ENCODE measurements at places on chromosomes 3 and 15.
A peak's percentile ranks its signal among the peaks of the same experiment; 100 is the strongest.

DNA sequence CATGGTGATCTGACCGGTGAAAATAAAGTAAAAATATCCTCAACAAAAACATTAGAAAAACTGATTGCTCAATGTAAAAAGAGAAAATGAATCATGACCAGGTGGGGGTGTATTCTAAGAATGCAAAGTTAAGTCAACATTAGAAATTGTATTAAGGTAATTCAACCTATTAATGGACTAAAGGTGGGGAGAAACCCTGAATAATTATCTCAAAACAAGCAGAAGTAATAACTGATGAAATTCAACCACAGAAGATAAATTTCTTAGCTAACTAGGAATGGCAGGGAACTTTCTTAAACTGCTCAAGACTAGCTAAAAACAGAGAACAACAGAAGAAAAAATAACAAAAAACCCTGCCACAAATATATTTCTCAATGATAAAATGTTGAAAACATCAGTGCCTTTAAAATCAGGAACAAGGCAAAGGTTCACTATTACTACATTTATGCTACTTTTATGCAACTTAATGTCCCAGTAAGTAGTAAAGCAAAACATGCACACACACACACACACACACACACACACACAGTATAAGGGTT is 204.4 kb upstream of the THBS1 start:
- DNase-seq: no peak

GRCh38 chr3:9901967-9902366 is 681 bp upstream of the IL17RE start:
- no peak for DNase-seq

DNA sequence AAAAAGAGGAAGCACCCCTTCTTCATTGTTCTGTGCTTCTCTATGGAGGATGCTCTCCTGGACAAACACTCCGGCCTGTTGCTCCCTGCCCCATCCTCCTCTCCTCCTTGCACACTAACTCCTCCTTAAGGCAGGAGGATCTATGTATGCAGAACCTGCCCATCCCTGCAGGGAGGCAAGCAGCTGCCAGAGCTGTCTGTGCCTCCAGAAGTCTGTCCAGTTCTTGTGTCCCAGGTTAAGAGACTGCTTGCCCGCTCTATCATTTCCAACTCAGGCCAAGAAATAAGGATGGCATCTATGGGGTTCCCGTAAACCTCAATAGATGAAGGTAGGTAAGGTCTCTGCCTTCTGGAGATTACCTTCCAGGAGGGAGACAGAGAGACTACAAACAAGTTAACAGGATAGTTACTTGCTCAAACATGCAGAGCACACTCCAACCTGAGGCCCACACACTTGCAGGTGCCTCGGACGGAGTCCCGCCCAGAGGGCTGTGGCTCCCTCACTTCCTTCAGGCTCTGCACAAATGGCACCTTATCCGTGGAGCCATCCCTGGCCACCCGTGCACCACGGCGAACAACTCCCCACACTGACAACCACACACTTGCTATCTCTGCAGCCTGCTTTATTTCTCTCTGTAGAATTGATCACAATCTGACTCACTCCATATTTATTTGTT is 6.9 kb downstream of the XXYLT1 start:
- DNase-seq: no peak

GRCh38 chr3:105944276-105944675 is 75.5 kb upstream of the CBLB start:
- no peak for DNase-seq

DNA sequence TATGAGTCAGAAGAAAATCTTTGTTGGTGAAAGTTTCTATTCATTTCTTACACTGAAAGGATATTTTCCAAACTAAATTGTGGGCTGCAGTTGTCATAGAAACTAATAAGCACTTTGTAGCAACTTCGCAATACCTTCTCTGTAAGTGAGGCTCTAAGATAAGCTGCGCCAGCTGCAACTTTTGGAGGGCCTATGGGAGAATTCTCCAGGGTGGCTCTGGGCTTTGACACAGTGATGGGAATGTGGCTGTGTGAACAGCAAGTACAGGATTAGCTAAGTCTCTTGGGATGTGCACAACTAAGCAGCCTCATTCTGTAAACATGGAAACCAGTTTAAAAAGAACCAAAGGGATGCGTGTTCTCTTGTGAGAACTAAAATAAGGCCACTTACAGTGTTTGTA is 124.6 kb upstream of the SGO1 start:
- peak; percentile 71 for DNase-seq

- DNase-seq: no peak
Measured at GRCh38 chr3:150323770-150324169, 84.3 kb upstream of the TSC22D2 start.

DNA sequence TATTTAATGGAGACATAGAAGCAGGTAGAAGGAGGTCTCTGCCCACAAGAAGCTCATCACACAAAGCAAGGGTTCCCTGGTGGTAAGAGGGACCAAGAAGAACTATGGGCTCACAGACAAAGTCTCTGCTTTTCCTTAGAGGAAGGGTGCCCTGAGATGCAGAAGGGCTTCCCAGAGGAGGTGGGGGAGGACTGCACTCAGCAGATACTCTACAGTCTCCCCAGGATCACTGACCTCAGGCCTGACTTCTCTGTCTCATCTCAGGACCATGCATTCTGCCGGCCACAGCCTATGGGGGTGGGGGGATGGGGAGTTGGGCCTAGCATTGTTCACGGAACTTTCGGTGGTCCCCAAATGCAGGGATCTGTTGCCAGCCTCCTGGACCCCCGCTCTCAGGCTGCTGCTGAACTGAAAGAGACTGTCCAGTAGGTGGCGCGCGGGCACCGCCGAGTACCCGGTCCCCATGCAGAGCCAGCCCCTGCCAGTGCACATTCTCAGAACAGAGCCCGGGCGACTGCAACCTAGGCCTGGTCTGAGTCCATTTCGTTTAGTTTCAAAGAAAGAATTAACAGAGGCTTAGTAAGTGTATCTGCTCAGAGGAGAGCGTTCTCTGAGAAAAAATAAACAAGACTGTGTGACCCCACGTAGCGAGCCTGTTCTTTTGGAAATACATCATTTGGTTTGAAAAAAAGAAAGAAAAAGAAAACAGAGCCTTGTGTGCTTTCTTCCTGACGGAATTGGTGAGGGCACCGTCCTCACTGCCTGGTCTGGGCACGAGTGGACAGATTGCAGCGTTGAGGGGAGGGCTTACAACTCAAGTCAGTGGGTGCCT is 74.1 kb downstream of the LRTM1 start:
- peak; percentile 68 for DNase-seq

- DNase-seq: no peak
Measured at GRCh38 chr3:25088284-25088683, 339.8 kb upstream of the RARB start.

- no peak for DNase-seq
Measured at GRCh38 chr15:62219799-62220198, 54.7 kb upstream of the C2CD4B start.

GRCh38 chr3:156251424-156251823 is 131.0 kb downstream of the KCNAB1 start:
- DNase-seq: no peak

GRCh38 chr15:76795217-76795616 is 109.9 kb downstream of the SCAPER start:
- DNase-seq: no peak

DNA sequence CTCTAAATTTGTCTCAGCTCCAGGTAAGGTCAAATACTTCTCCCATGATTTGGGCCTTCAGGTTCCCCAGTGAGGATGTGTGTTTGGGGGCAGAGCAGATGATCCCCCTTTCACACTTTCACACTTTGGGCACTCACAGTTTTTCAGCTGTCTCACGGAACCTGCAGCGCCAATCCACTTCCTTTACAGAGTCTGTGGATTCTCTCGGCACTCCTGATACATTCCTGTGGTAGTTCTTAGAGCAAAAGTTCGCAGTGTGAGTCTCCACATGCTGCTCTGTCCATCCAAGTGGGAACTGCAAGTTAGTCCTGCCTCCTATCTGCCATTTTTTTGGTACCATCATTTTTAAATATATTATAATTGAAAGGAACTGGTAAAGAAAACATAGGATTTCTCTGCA is 20.2 kb upstream of the CPOX start:
- no peak for DNase-seq

- DNase-seq: no peak
Measured at GRCh38 chr3:47007482-47008233, 28.2 kb downstream of the NBEAL2 start.

- DNase-seq: peak; percentile 45
Measured at GRCh38 chr3:69848113-69848512, 108.8 kb downstream of the MITF start.

GRCh38 chr3:134652409-134652831 is 1.6 kb upstream of the KY start:
- no peak for DNase-seq

DNA sequence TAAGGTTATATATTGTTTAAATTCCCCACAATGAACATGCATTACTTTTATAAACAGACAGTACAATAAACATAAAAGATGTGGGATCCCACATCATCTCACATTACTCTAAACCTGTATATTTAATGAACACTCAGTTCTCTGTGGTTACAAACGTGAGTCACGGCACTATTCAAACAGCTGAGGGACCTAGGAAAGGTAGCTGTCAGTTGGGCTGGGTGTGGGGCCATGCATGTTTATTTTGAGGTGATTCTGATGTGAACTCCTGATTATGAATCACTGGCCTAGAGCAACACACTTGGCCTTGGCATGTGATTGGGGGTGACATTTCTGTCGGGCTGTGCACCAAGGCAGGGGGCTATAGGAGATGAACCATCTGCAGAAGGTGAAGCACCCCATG is 147.6 kb upstream of the HACD2 start:
- no peak for DNase-seq

- no peak for DNase-seq
Measured at GRCh38 chr15:25422021-25422420, 16.8 kb downstream of the UBE3A start.

DNA sequence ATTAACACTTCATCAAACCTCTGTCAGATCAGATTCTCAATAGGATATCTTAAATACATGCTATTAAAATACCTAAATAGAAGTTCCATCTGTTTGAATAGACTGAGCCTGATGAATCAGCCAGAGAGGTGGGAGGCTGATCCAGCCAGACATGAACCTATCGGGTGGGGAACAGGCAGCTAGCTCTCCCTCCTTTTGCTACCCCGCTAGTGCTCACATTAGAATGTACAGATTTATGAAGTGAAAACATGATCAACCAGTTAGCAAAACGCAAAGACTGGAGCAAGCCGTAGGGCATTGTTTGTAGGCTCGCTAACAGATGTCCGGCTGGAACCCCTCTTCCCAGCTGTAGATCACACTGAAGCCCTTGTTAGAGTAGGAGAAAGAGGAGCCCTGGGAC is 54.4 kb downstream of the GTF2E1 start:
- no peak for DNase-seq

DNA sequence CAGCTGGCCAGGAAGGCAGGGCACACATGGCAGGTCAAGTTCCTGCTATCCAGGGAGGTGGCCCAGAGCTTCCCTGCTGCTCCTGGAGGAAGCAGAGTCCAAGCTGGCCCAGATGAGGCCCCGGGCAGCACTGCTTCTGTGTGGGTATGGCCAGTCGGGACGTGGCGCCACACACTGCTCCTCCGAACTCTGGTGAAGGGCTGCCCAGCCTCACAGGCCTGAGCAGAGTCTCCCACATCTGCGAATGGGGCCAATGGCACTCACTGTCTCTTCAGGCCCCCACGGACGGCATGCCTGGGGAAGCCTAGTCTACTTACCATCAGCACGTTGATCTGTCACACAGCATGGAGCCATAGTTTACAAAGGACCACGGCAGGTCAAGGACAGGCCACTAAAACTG is 2.5 kb upstream of the PLA2G4F start:
- DNase-seq: no peak

GRCh38 chr3:66048051-66048395 is 9.3 kb upstream of the MAGI1 start:
- no peak for DNase-seq

DNA sequence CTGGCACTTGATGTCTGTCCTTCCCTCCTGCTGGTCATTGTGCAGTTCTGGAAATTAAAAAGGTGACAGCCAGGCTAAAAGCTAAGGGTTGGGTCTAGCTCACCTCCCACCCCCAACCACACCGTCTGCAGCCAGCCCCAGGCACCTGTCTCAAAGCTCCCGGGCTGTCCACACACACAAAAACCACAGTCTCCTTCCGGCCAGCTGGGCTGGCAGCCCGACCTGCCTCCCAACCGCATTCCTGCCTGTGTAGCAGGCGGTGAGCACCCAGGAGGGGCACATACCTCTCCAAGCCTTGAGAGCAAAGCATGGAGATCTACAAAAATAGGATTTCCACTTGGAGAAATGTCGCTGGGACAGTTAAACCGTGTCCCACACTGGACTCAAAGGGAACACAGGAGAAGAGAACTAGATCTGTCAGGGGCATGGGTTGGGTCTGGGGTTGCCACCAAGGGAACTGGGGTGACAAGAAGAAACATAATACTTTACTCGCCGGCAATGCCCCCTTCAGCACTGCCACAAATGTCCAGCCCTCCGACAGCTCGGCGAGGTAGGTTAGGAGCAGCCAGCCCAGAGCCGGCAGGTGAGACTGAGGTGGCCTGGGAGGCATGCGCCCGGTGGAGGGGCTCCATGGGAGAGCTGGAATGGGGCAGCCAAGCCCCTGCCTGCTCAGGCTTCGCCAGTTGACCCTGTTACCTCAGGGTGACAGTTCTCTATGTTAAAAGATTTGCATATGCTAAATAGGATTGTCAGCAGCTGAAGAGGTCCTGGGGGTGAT is 52.2 kb downstream of the EXOG start:
- no peak for DNase-seq

- no peak for DNase-seq
Measured at GRCh38 chr15:92009162-92009561, 155.7 kb downstream of the SLCO3A1 start.

- no peak for DNase-seq
Measured at GRCh38 chr3:42451546-42452230, 41.3 kb upstream of the LYZL4 start.

DNA sequence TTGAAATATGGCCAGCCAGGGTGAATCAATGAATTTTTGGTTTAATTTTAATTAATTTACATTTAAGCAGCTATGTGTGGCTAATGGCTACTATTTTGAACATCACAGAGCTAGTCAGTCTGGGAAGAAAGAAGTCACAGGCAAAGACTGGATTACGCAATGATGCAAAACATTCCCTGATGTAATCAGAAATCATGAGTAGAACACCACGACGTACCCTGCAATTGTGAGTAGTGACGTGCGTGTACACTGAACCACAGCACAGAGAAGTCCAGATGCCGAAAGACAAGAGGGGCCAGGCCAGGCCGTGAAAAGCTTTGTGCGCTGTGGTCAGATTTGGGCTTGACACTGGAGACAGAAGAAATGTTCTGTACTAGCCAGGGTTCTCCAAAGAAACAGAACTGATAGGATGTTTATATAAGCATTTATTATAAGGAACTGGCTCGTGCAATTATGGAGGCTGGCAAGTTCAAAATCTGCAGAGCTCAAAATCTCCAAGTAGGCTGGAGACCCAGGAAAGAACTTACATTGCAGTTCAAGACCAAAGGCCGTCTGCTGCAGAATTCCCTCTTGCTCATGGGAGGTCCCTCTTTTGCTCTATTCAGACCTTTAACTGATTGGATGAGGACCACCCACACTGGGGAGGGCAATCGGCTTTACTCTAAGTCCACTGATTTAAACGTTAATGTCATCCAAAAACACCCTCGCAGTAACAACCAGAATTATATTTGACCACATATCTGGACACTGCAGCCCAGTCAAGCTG is 44.6 kb downstream of the SH3BP5 start:
- DNase-seq: no peak

Measured in hindlimb muscle (tissue), 1 donor.